GM04504 (cell line): ENCODE measurements at places on chromosomes 3 and 15.
A peak's percentile ranks its signal among the peaks of the same experiment; 100 is the strongest.

DNA sequence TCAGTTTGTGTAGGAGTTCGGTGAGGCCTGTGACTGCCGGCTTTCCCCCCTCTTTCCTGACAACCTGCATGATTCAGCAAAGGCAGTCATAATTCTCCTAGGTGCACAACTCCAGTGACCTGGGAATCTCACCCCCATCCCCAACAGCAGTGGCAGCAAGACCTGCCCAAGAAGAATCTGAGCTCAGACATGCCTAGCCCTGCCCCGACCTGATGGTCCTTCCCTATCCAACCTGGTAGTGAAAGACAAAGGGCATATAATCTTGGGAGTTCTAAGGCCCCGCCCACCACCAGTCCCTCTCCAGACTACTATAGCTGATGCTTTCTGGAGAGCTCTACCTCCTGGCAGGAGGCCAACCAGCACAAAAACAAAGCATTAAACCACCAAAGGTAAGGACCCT lies 44.2 kb upstream of the ZBED2 start:
- DNase-seq: no peak

- DNase-seq: no peak
These were observed 9.1 kb upstream of the BFSP2 start for GRCh38 chr3:133390715-133391114.

DNA sequence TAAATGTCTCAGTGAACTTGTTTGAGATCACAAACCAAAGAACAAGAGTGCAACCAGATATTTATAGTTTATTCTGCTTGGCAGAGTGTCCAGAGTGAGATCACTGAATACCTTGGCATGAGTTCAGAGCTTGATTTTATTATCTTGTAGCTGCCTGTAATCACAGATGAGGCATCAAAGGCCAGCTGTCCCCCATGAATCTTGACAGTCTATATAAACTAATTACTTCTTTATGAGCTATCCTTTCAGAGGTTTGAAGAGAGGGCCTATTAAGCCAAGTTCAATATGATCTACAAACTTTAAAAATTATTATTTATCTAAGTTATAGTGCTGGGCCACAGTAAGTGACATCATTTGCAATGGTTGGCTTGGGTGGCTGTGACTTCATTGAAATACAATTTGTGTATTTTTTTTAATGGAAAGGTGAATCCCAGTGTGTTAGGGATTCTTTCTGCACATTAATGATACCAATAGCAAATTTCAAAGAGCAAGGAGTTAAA lies 251.5 kb downstream of the CLSTN2 start:
- DNase-seq: no peak

GRCh38 chr3:31178467-31178866 lies 284.0 kb upstream of the GADL1 start:
- no peak for DNase-seq

- no peak for DNase-seq
These were observed 308.3 kb upstream of the SEMA6D start for GRCh38 chr15:47409038-47409437.

DNA sequence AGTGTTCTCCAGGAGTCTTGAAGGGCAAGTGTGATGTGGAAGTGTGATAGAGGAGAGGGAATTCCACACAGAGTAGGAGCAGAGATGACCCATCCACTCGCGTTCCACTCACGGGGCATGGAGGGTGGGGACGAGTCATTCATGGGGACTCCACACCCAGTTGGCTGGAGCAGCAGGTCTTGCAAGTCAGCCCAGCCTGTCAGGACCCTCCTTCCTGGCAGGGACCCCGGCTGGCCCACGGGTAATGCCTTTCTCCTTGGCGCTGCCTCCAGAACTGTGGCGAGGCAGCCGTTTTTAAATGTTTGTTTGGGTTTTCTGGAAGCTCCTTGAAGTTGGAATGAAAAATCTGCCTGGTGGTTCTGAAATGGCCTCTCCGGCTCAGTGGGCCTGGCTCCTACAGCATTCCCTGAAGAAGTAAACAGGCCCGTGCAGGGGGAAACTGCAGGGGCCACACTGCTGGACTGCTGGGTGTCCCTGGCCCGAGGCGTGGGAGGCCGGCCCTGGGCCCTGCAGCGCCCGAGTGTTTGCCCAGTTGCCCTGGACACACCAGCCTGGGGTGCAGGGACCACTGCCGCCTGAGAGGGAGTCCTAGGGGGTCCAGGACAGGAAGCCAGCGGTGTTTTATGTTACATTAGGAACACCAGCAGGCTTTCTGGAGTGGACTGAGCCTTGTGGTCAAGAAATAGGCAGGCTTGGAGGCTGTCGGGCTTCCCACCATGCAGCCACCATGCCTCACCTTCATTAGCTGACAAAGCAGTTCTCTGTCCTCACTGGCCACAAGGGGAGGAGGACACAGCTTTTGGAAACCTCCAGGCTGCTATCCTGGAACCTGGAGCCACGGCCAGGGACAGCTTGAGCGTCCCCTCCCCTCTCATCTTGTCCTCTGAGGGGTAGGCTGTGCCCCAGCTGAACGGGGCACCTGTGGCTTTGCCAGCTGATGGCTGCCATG lies 61.3 kb downstream of the CEMIP start:
- DNase-seq: no peak

GRCh38 chr3:142553741-142554140 lies 24.8 kb downstream of the ATR start:
- no peak for DNase-seq

GRCh38 chr15:44186705-44187104 lies 8.4 kb downstream of the FRMD5 start:
- DNase-seq: no peak

- DNase-seq: no peak
These were observed 27.6 kb downstream of the ZNF589 start for GRCh38 chr3:48268381-48268935.

GRCh38 chr3:134057654-134058110 lies 28.0 kb upstream of the SLCO2A1 start:
- no peak for DNase-seq

DNA sequence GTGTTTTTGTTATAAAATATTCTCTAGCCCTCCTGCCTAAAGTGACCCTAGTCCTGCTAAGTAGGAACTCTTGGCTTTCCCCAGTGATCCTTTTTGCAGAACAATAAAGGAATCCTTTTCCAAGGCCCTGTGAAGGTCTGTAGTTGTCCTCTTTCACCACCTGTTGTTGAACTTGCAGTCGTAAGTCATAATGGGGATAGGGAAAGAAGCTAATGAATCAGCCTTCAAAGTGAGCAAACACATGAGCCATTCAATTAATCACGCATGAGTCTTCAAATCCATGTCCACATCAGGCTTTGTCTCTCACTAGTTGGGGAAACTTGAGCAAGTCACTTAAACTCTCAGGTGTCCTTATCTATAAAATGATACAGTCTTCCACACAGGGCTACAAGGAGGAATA lies 27.6 kb downstream of the ZNF860 start:
- no peak for DNase-seq

- peak; percentile 63 for DNase-seq
These were observed 24.0 kb upstream of the TLE3 start for GRCh38 chr15:70121624-70122302.

GRCh38 chr3:126130981-126131745 lies 47.2 kb upstream of the SLC41A3 start:
- DNase-seq: no peak

GRCh38 chr3:16477056-16477455 lies 36.4 kb downstream of the RFTN1 start:
- no peak for DNase-seq

DNA sequence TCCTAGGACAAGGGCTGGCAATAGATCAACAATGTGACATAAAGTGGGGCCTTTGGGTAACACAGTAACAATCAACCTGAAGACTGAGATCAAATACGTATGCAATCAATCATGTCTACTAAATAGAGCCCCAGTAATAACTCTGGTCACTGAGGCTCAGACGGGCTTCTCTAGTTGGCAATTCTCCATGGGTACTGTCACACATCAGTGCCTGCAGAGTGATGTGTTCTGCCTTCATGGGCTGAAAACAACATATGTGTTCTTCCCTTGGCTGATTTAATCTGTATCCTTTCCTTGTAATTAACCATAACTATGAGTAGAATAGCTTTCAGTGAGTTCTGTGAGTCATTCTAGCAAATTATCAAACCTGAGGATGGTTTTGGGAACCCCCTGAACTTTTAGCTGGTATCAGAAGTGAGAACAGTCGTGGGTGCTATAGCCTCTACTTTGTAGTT lies 113.6 kb downstream of the TMCO5A start:
- no peak for DNase-seq

- no peak for DNase-seq
These were observed 2.1 kb upstream of the CNBP start for GRCh38 chr3:129185783-129186182.

DNA sequence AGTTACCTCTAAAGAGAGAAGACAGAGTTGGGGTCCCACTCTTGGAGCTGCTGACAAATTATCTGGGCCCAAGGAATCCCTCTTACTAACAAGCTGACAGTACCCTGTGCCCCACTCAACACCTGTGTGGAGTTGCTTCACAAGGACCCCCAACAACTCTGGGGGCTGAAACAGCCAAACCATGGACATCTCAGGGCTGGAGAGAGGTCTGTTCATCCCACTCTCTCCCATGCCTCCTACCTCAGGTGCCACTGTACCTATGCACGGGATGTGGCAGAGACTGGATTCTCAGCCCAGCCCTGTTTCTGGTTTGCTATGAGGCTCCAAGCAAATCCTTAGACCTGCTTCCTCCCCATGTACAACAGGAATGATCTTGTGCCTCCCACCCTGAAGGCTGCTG lies 101.7 kb downstream of the ETFA start:
- no peak for DNase-seq

GRCh38 chr3:187836823-187837770 lies 91.8 kb upstream of the BCL6 start:
- no peak for DNase-seq

- DNase-seq: no peak
These were observed 765.5 kb downstream of the OTOL1 start for GRCh38 chr3:162262129-162262528.
